ENCODE measurements at places on chromosomes 1 and 21.

- DNase-seq = peak; percentile 58
Observed at GRCh38 chr1:42157667-42158066, 4.5 kb downstream of the GUCA2B start.

DNA sequence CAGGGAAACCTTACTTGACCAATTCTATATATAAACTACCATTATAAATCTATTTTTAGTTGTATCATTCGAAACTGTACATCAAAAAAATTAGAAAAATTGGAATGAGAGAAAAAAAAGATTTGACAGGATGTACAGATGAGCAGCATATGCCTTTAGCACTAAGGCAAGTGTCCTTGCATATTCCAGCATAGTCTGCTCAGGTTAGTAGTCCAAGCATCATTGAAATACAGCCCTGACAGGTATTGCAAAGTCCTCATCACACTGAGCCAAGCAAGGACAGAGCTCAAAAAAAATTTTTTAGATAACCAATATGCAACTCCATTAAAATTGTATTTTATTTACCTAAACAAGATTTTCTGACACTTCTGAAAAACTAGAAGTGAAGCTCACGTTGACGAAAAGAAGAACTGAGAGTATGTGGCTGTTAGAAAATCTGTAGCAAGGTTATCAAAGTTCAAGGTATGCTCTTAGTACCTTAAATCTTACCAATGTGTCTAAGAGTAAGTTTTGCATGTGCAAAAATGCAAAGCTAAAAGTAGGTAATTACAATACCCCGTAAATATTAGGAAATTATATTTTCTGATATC lies 465.6 kb upstream of the ADGRL4 start:
- no peak for DNase-seq

DNA sequence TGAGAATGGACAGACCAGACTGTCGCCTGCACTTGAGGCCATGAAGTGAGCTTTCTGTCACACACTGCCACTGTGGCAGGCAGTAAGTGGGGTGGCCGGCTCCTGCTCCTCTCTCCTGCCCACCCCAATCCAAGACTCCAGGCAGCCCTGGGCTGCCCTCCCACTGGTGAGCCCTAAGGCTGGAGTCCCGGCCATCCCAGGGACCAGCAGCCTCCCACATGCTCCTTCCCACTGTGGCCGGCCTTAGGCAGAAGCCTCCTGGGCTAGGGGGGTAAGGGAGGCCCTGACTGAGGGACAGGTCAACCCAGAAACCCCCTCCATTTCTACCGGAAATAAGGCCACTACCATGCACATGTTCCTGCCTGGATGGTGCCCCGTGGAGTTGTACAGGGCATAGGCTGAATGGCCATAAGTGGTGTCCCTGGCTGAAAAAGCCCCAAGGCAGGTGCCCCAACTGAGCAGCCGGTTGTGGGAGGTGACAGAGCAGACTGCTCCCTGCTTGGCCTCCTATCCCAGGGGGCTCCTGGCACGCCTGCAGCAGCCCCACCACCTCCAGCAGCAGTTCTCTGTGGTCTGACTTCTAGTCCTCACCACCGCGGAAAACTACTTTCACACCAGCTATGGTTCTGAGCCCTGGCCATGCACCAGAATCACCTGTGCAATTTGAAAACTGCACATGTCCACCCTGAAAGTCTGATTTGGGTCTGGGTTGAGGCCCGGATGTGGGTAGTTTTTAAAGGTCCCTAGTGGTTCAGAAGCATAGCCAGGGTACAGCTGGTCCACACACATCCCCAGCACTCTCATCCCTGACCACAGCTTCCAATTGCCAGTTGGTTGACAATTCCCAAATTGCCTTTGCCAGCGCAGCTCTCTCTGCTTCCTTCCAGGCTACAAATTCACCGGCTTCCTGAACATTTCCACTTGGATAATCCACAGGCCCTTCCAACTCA lies 1.6 kb upstream of the ARTN start:
- DNase-seq = no peak

DNA sequence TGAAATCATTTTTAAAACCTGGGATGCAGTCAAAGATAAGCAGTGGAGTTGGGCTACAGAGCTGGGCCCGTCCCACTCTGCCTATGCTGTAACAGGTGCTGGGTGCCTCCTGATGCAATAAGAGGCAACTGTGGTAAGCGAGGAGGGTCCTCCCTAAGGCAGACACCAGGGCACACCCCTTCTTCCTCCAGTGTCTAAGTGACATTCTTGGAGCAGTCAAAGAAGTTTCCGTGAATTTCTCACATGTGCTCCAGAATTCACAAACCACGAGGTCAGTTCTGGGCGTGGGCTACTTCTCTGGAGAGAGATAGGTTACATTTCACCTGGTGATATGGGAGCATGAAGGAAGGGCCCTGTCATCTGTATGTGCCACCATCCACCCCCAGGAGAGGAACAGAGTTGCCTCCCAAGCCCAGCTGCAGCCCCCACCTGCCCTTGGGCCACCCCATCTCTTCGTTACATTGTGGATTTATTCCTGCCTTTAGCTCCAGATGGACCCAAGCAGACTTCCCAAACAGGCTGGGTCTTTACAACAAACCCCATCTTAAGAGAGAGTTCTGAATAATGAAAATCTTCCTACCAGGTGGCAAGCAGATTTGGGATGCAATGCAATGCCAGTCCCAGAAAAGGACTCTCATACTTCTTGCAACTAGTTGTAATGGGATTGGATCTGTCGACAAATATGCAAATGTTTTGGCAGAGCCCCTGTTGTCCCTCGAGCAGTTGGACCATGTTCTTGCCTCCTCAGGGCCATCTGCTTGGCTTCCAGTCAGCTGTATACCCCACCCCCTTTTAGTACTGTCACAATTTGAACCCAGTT lies 82.5 kb upstream of the CNTN2 start:
- no peak for DNase-seq

- DNase-seq = peak; percentile 77
Observed at GRCh38 chr1:98991127-98992012, 13.3 kb downstream of the PLPPR5 start.

DNA sequence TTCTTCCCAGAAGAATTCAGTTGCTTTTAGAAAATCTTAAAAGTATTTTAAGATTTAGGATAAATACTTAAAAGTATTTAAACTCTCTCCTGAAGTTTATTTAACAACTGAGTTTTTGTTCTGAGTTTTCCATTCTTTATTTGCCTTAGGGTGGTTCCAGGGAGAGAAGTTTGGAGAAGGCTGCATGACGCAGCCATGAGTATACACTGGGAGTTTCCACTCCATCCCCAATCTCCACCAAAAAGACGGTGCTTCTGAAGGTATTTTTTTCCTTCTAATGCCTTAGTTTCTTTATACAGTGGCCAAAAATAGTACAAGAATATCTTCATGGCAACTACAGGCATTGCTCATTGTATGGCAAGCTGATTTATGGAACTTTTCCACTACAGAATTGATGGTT lies 122.7 kb downstream of the ST6GALNAC5 start:
- no peak for DNase-seq

DNA sequence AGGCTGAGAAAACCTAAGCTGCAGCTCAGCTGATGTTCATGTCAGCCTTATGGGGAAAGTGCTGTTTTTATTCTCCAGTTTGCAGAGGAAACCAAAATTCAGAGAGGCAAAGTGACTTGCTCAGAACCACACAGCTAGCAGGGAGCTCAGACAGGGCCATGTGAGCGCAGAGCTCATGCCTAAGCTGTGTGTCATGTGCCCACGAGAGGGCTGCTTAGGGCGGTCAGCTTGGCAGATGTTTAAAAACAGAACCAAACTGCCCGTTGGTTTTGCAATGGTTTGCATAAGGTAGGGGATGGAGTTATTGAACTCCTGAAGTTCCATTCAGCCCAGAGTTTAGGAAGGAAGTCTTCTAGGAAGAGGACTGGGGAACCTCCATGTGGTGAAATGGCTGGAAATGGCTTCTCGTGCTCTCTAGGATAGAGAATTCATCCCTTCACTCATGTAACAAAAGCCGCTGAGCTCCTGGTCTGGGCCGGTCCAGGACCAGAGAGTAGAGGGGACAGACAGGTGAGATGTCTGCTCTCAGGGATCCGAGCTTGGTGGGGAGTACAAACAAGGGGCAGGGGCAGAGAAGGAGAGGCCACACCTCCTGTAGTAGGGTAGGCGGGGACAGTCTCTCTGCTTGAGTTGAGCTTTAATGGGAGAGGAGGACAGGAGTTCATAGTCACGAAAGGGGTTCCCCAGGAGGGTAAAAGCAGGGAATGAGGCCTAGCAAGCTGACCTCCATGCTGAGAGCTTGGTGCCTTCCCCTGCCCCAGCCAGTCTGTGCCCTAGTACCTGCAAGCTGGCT lies 46.9 kb downstream of the ARHGEF10L start:
- no peak for DNase-seq

DNA sequence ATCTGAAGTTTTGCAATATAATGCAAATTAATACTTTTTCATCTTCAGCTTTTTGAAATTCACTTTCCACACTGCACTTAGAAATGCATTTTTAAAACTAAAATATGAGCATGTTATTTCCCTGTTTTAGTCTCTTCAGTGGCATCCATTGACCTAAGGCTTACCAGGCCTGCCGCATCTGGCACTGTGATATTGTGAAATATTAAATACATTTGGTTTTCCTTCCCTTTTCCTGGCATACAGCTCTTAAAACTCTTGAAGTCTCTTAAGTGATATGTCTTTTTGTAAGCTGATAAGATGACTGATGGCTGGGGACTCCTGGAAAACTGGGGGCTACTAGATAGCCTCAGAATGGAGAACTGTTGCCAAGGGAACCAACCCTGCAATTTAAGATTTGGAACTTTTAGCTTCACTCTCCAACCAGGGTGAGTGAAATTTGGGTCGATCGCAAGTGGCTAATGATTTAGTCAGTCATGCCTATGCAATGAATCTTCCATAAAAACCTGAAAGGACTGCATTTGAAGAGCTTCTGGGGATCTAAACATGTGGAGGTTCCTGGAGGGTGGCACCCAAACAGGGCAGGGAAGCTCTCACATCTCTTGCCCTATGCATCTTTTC lies 75.5 kb upstream of the PDC start:
- DNase-seq = no peak

GRCh38 chr1:91499904-91500755 lies 521 bp upstream of the CDC7 start:
- no peak for DNase-seq

DNA sequence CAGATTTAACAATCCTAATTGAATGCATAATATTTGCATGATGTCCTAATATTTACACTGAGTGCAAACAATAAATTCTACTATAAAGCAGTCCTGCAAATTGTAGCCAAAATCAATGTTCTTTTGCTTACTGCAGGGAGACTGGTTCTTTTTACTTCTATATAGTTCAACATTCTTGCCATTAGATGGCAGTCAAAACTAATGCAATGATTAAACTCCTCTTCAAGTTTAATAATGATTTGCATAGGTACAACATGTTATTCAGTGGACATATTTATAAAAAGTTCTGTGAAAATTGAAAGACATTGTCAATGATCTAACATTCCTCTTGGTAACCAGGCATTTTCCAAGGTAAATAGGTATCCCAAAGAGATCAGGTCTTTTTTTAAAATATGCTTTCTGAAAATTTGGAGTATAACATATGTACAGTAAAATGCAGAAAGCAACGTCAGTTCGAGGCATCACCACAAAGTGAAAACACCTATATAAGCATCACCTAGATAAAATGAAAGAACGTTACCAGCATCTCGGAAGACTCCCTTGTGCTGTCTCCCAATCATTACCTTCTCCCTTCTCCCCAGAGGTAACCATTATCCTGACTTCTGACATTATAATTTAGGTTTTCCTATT lies 9.8 kb upstream of the FNBP1L start:
- DNase-seq = peak; percentile 81

GRCh38 chr1:31843506-31843905 lies 27.7 kb upstream of the SPOCD1 start:
- no peak for DNase-seq

GRCh38 chr1:9435153-9435636 lies 104.1 kb upstream of the SLC25A33 start:
- DNase-seq = no peak

- peak; percentile 68 for DNase-seq
Observed at GRCh38 chr1:159889202-159889601, 10.8 kb downstream of the CFAP45 start.

DNA sequence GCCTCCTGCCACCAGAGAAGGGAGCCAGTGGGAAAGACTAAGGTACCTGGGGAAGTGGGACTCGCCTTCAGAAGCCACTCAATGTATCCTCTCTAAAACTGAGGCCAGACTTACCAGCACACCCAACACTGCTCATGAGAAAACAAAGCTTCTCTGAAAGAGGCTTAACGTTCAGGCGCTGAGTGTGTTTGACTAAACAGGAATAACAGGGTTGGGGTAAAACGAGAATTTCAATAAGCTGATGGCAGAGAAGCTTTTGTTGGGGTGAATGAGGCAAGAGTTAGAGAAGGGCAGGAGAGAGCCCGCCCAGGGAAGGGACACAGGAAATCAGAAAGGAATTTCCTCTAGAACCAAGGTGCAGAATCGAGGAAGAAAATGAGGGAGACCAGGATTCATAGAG lies 1.7 kb upstream of the SPRR3 start:
- no peak for DNase-seq

GRCh38 chr1:88648706-88649105 lies 35.4 kb upstream of the PKN2 start:
- DNase-seq = no peak

DNA sequence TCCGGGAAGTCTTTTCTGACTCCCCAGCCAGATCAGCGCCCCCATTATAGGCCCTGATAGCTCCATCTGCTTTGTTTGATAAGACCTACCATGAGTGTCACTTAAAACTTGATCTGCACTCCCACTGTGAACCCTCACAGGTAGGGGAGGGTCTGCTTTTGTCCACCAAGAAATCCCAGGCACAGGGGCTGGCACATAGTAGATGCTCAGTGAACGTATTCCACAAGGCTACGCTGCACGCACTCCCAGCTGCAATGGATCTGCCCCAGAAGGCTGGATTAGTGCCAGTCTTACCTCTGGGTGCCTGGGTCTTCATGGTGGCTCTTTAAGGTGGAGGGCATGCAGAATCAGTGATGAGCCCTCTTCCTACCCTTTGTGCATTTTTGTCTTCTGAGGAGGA lies 447.1 kb downstream of the PTPRU start:
- no peak for DNase-seq

GRCh38 chr1:117169871-117170596 lies 40.7 kb downstream of the VTCN1 start:
- DNase-seq = no peak

- DNase-seq = no peak
Observed at GRCh38 chr21:42617486-42617885, 35.9 kb upstream of the PDE9A start.

- DNase-seq = no peak
Observed at GRCh38 chr1:151043163-151043562, 4.4 kb upstream of the C1orf56 start.

DNA sequence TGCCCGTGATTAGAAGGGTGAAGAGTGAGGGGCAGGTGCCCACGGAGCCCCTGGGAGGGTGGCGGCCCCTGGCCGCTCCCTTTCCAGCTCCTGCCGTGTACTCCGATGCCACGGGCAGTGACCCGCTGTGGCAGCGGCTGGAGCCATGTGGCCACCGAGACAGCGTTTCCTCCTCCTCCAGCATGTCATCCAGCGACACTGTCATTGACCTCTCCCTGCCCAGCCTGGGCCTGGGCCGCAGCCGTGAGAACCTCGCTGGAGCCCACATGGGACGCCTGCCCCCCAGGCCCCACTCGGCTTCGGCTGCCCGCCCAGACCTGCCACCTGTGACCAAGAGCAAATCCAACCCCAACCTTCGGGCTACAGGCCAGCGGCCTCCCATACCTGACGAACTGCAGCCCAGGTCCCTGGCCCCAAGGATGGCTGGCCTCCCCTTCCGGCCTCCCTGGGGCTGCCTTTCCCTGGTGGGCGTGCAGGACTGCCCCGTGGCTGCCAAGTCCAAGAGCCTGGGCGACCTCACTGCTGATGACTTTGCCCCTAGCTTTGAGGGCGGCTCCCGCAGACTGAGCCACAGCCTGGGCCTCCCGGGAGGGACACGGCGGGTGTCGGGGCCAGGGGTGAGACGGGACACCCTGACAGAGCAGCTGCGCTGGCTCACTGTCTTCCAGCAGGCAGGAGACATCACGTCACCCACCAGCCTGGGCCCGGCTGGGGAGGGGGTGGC lies 22.0 kb downstream of the PANK4 start:
- DNase-seq = no peak

Measured in Karpas-422 (cell line).